ENCODE measurements at places on chromosomes 6 and 20.
A peak's percentile ranks its signal among the peaks of the same experiment; 100 is the strongest.

DNA sequence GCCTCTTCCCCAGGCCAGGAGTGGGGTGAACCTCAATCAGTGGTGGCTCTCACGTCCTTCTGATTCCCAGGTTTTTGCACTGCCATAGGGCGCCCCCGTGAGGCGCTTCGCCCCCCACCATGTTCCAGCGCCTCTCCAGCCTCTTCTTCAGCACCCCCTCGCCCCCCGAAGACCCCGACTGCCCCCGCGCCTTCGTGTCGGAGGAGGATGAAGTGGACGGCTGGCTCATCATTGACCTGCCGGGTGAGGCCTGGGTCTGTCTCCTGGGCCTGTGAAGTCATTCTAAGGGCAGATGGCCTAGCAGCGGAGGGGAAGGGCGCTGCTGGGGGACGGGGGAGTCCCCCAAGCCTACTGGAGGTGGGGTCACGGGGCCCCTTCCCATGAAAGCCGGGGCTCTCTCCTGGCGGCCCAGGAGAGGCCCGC is 4.5 kb downstream of the TP53INP2 start:
- DNase-seq, result peak; percentile 66

GRCh38 chr6:72689107-72689954 is 67.5 kb downstream of the KCNQ5 start:
- DNase-seq, result peak; percentile 17

DNA sequence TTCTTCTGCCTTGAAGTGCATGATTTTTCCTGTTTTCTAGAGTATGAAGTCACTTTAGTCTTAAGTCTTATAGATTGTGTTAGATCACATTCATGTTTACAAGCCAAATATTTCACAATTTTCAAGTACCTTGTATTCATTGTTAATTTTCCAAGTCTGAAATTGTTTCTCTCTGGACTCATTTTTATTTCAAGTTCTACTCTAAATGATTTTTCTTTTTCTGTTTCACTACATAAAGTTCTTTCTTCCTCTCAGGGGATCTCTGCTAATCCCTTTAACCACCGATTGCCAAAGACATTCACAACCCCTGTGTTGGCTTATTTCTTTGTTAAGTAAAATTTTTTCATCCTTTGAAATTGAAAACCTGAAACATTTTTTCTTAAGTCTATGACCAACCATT is 805.7 kb downstream of the KIF16B start:
- DNase-seq, result no peak

DNA sequence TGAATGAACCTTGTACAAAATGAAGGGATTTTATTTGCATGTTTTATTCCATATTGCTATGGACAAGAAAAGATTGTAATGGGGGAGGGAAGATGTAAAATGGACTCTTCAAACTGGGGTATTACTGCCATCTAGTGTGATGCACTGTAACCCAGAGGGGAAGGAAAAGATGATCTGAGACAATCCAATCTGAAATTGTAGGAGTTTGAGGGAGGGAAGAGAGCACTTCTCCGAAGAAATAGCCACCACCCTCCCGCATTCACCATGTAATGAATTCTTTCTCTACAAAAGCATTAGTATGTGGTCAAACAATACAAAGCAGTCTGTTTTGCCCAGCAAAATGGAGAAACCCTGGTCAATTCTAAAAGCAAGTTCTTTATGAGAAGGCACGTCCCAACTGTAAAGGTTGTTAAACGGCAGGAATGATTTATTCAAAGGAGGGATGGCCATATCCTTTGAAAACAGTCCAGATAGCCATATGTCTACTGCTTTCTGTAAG is 679.5 kb upstream of the NRSN1 start:
- DNase-seq, result peak; percentile 8

GRCh38 chr6:31715022-31715958 is at the start of gene LY6G6D:
Gene LY6G6D (plus strand): TSS chr6:31715348. CDS start chr6:31715356, 8 bp downstream.
- no peak for DNase-seq

DNA sequence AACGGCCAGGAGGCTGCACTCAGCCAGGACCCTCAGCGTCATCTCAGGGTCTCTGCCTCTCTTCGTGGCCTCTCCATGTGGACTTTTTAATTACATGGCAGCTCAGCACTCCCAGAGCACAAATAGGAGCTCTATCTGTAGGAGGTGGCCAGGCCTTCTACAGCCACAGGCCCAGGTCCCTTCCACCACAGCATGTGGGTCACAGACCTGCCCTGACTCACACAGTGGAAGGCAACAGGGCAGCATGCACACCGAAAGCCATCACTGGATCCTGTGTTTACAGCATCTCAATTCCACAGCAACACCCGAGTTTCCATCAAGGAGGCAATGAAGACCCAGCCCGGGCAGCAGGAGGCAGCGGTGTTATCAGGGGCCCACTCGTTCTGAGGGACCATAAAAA is 65.8 kb upstream of the CD93 start:
- no peak for DNase-seq

GRCh38 chr6:37882292-37882691 is 62.8 kb downstream of the ZFAND3 start:
- DNase-seq, result no peak
